ENCODE measurements at places on chromosomes 2 and 18.

DNA sequence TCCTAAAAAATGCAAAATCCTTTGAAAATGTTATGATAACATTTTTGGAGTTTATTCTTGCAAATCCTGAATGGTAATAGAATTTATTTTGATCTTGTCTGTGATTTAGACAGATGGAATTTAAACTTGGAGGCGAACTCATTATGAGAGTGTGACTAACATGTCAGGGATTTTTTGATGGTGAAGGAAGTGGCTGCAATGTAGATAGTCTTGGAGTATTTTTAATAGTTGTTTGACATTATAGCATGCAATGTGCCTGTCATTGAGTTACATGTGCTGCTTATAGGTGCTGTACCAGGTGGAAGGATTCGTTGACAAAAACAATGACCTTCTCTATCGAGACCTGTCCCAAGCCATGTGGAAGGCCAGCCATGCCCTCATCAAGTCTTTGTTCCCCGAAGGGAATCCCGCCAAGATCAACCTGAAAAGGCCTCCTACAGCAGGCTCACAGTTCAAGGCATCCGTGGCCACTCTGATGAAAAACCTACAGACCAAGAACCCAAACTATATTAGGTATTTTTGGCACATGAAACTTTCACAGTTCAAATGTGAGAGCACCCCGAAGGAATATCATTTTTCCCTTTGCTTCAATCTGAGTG lies 141.8 kb downstream of the MYO1B start:
- DNase-seq: no peak

GRCh38 chr2:218012284-218012683 lies 9.5 kb upstream of the TNS1 start:
- DNase-seq: no peak

GRCh38 chr18:36798738-36799473 lies 29.9 kb downstream of the TPGS2 start:
- DNase-seq: no peak

DNA sequence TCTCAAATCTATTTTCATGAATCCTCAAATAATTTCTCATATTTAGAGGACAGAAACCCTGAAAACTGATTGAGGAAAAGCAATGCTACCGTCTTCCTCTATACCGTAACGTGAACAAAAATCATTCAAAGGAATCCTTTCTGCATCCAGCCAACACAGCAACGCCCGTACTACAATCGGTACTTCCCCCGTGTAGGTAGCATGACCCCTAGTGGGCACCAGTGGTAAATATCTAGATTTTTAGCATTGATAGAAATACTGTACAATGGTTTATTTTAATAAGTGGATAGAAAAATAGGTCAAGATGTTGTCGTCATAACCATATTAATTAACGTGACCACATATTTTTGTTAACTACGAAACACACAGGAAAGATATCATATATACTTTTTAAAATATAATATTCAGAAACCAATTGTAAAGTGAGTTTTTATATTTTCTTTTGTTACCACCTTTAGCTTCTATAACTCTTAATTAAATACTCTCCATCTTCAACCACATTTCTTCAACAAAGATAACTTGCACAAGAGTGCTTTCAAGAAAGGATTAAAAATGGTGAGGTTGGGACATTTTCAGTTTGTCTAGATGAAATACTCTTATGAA lies 194.1 kb downstream of the SS18 start:
- no peak for DNase-seq

- no peak for DNase-seq
Observed at GRCh38 chr2:54977149-54977548, 73.1 kb downstream of the RTN4 start.

- DNase-seq: peak; percentile 62
Observed at GRCh38 chr2:25062511-25062917, 20.6 kb downstream of the EFR3B start.

DNA sequence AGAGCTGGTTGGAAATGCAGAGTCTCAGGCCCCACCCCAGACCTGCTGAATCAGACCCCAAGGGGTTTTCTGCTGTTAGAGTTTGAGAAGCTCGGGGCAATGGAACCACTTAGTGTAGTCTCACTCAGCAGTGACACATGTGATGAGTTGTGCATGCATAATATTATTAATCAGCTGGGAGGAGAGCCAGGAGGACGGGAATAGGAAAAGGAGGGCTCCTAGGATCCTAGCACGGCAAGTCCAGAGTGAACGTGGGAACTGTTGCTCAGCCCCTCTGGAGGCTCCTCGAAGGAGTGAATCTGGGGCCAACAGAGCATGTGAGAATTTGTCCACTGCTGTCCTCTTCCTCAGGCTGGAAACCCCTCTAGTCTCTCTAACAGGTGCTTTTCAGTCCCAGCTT lies 87.1 kb downstream of the HS1BP3 start:
- DNase-seq: no peak

DNA sequence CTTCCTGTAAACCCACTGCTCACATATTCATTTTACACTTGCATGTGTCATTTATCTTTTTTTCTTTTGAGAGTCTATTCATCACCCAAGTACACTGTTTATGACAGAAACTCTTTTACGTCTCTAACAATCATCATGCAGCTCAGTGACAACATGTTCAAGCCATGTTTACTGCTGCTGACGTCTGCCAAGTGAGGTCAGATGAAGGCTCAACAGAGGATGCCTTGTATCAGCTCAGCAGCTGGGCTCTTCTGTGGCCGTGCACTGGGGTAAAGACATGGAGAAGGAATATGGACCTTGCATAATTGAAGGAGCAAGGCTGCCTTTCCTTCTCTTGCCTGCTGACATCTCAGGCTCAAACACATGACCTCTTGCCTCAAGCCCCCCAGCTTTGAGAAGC lies 99.6 kb downstream of the ADD2 start:
- DNase-seq: peak; percentile 25

GRCh38 chr18:24600076-24600654 lies 139.7 kb downstream of the HRH4 start:
- DNase-seq: no peak

DNA sequence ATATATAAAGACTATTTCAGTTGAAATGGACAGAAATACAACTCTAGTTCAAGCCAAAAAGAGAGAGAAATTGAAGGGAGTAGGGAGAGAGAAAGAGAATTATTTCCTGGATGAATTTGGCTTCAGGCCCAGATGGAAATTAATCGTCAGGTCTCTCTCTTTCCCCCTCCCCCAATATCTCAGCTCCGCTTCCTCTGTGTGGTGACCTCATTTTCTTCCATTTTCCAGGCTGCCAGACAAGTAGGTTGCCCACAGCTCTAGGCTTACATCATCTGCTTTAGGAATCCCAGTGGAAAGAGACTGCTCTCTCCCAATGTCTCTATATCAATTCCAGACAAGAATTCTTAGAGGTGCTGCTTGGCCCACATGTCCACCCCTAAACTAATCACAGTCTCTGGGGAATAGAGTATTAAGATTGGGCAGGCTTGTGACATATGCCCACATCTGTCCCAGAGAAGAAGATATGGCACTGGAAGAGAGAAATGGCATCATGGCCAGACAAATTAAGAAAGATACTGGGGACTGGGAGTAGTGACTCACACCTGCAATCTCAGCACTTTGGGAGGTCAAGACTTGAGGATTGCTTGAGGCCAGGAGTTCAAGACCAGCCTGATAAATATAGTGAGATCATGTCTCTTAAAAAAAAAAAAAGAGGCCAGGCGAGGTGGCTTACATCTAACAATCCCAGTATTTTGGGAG lies 37.2 kb upstream of the CFAP36 start:
- DNase-seq: no peak

- DNase-seq: no peak
Observed at GRCh38 chr2:149903626-149904025, 316.1 kb upstream of the MMADHC start.

DNA sequence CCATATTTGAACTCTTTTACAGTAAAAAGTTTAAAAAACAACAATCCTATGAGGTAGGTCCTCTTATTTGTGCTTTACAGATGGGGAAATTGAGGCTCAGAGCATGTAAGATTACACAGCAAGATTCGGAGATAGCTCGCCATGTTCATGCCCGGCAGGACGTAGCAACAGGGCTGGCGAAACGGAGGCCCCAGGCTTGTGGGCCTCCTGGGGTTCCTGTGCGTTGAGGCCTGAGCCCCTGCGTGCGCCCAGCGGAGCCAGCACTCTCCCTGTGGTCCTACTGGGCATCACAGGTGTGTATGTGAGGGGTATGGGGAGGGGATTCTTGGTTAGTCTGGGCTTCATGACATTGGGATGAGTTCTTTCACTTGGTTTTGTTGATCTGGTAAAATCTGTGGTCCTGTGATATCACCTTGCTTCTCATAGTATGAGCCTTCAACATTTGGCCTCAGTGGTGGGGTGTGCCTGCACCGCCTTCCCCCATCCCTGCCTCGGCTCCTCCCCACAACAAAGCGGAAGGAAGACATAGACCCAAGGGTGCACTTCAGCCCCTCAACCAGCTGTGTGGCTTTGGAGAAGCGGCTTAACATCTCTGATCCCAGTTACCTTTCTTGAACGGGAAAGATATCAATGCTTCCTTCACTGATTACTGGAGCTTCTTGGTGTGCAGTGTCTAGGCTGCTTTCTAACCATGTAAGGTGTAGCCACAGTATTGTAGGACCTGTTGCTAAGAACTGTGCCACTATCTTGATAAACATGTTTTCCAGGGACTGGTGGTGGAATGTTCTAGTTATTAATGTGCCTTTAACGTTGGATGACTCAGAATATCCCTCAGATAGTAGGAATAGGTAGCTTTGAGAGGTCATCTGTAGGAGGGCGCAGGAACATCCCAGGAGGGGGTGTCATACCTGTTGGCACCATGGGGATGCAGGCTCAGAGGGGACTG lies 37.2 kb downstream of the HPCAL1 start:
- no peak for DNase-seq

GRCh38 chr2:178246696-178247095 lies 52.4 kb downstream of the OSBPL6 start:
- no peak for DNase-seq

DNA sequence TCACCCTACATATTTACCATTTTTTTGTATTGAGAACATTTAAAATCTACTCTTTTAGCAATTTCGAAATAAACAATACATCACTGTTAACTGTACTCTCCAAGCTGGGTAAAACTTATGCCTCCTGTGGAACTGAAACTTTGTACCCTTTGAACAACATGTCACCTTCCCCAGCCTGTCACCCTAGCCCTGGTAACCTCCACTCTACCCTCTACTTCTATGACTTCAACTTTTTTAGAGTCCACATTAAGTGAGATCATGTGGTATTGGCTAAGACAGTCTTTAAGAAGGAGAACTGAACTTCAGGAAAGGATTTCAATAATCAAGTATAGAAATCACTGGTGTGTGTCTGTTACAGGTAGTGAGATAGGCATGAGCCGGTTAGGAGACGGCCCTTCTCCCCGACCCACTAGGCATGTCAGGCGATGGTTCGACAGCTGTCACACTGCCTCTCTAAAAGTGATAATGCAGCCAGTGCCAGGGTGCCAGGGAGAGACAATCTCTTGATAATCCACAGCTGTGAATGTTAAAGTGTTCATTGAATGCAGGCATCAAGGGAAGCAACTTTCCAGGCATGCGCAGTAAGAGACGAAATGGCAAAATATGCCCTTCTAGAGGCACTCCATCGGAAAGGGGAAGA lies 74.6 kb upstream of the RNF152 start:
- no peak for DNase-seq

DNA sequence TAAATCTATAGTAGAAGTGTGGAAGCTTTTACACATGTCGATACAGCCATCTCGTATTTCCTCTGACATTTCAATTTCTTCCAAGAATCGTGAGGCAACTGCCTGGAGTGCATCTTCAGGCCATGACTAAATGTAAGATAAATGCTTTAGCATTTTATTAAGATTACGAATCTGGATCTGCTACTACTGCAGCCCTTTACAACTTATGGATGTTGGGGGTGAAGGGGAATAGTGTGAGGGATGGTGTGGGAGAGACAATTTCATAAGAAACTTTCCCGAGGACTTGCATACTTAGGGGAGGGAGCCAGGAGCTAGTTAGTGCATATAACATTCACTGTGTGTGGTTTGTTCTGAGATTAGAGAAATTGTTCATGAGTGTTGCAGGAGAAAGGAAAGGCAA lies 204.8 kb downstream of the SLC39A10 start:
- DNase-seq: no peak

- DNase-seq: no peak
Observed at GRCh38 chr2:239550357-239550756, 149.5 kb upstream of the HDAC4 start.

DNA sequence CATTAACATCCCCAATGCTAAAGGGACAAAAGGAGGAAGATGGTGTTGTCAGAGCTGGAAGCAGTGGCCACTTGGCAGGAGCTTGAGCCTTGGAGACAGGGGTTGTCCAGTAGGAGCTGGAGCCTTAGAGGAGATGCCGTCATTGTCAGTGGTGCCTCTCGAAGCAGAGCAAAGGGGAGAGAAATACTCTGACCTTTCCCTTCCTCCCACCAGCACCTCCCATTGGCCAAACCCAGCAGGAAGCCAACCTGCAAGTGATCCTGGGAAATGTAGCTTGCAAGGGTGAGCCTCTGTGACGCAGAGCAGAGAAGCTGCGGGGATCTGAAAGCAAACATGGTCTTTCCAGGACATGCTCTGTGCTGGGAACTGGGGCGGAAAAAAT lies 33.7 kb upstream of the MRPL19 start:
- DNase-seq: no peak

GRCh38 chr2:143177096-143177786 lies 48.0 kb downstream of the ARHGAP15 start:
- DNase-seq: no peak

GRCh38 chr18:32669549-32670165 lies 103.2 kb downstream of the KLHL14 start:
- DNase-seq: no peak

- no peak for DNase-seq
Observed at GRCh38 chr18:63149302-63149587, 170.3 kb downstream of the BCL2 start.

DNA sequence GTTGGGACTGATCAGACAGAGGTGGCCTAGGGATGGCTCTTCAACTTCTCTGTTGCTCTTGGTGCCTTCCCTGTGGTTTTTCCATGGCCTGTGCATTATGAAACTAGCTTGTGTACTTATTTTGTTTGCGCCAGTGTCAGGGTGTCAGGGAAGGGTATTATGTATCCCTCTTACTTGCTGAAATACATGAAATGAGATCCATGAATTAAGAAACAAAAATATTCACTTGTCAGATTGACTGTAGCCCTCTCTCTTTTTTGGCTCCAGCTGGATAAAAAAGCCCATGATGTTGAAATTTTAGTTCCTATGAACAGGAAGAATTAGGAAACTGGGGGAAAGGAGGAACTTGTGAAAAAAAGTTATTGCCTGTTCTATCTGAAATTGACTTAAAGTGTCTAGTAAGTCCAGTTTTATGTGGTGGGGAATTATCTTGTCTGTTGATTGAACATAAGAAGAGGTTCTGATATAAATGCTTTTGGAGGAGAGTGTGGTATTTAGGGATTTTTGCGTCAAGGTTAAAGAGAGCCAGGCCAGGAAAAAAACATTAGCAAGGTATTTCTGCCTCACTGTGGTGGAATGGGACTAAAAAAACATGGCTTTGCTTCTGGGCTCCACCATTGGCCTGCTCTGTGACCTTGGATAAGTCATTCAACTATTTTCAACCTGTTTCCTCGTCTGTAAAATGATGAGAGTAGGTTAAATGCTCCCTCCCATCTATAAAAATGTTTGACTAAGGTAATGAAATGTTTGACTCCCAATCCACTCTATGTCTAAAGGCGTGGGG lies 12.0 kb downstream of the UGP2 start:
- no peak for DNase-seq

- no peak for DNase-seq
Observed at GRCh38 chr2:51995293-51995692, 963.4 kb upstream of the NRXN1 start.

Data from caudate nucleus (tissue), 63 donors.